ENCODE measurements at places on chromosomes 16 and 17. TPM values are rescaled to one million over a fixed set of nuclear protein-coding genes. Genes with fewer than 3 reads are reported as not detected.

The NPTX1 gene
- total RNA-seq = not detected

The FOXO3B gene
- 3.9 TPM for total RNA-seq

The IL4R gene
- total RNA-seq = 34.2 TPM

The MGAT5B gene
- total RNA-seq = 1.4 TPM

The C17orf75 gene
- total RNA-seq = 18.8 TPM

The LRRC46 gene
- total RNA-seq = not detected

The SLFN14 gene
- not detected for total RNA-seq

The KRT222 gene
- total RNA-seq = not detected

The PIPOX gene
- 1.8 TPM for total RNA-seq
